Central memory CD4-positive, alpha-beta T cell (primary cell): ENCODE measurements at places on chromosomes 1 and 21.

DNA sequence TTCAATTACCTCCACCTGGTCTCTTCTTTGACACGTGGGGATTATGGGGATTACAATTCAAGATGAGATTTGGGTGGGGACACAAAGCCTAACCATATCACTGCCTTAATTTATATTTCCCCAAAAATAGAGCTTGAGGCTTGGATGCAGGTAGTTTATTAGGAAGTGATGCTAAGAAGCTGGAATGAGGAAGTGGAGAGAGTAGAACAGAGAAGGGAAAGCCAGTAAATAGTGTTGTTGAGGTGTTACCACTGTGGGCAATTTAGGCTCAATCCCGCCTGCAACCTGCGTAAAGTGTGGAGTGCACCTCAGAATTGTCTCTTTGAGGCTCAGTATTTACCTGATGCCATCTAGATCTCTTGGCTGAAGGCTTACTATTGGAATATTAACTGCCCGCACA lies 4.9 kb upstream of the DOCK7 start:
- DNase-seq = no peak

DNA sequence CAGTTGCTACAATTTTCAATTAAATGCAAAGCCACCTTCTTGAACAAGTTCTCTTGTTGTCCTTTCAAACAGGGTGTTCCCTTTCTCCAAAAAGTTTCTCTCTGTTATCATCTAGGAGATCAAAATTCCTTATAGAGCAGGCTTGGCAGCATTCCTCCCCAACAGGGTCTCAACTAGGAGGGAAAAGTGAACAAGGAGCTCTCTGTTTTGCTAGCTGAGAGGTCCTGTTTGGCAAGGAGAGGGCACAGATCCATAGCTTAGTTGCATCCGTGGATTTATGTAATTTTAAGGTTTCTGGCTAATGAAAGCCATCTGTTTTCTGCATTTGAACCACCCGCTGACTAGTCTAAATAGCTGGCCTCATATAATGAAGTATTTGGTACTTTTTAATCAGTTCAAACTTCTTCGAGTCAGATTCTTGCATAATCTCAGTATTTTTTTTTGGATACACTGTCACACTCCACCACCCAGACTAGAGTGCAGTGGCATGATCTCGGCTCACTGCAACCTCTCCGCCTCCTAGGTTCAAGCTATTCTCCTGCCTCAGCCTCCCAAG lies 54.0 kb downstream of the APP start:
- DNase-seq = no peak

GRCh38 chr1:100038660-100039287 lies 69.0 kb downstream of the SLC35A3 start:
- DNase-seq = peak; percentile 83

- DNase-seq = no peak
These were observed 81.6 kb downstream of the ZP4 start for GRCh38 chr1:237809099-237809498.

GRCh38 chr1:183589384-183589783 lies 875 bp downstream of the NCF2 start:
- no peak for DNase-seq

DNA sequence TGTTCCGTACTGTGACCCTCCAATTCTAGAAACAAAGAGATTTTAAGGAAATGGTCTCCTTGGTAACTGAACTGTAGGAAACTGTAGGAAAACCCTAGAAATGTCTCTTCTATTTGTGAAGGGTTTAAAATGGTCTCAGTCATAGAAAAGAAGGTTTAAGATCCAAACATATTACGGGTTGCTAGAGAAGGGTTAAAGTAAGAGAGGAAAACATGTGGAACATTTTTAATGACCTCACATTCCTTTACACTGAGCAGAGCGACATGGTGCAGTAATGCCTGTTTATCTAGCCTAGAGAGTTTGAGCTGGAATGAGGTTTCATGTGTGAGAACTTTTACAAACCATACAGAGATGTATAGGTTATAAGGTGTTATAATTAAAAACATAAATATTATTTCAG lies 36.9 kb upstream of the C1orf105 start:
- no peak for DNase-seq
